ENCODE measurements at places on chromosomes 5 and 9. TPM values are rescaled to one million over a fixed set of nuclear protein-coding genes. Genes with fewer than 3 reads are reported as not detected.

GRCh38 chr9:125466411-125466810 lies 204.8 kb downstream of the GAPVD1 start:
- DNase-seq: no peak

- DNase-seq: no peak
These were observed 297.7 kb downstream of the CSNK1G3 start for GRCh38 chr5:123809594-123810221.

GRCh38 chr5:116763987-116764866 lies 189.6 kb upstream of the SEMA6A start:
- DNase-seq: peak; percentile 7

- DNase-seq: no peak
These were observed 37.3 kb upstream of the CLK4 start for GRCh38 chr5:178664141-178664540.

- DNase-seq: no peak
These were observed 523.8 kb downstream of the RASEF start for GRCh38 chr9:82539146-82539545.

DNA sequence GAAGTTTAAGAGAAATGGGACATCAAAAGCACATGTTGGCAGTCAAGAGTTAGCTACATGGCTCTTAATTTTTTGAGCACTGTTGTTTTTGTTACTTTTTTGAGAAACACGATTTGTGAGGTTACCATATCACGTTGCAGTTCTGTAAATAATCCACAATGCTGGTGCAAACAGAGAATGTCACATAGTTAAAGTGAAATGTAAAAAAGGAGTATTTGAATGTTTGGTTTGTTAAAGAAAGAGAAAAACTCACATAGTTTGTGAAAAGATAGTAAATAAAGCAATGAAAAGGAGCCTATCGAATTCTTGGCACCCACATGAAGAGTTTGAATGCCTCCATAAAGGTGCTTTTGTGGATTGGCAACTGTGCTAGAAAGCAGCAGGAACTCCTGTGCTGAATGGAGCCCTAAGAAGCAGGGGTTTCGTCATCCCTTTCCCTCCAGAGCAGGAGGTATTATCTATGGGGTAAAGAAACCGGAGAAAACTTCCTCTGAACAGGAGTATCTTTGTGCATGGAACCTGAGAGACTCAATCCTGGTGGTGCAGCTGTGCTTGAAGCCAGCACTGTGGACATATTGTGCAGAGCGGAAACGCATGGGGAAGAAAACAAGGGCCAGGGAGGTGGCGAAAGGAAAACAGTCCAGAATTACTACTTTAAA lies 148.5 kb upstream of the OTULINL start:
- DNase-seq: no peak

DNA sequence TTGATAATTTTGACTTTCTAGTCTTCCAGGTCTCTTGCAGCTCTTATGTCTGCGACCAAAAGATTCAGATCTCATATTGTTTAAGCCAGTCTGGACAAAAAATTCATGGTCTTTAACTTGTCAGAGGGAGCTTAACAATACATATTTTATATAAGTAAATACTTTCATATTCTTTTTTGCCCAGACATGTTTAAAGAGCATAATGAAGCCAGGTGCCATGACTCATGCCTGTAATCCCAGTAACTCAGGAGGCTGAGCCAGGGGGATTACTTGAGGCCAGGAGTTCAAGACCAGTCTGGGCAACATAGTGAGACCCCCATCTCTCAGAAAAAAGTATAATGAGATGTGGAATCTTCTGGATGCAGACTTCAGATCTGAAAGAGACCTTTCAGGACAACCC lies 69.8 kb downstream of the JMY start:
- no peak for DNase-seq

- peak; percentile 6 for DNase-seq
These were observed 204.9 kb downstream of the CHSY3 start for GRCh38 chr5:130109152-130109551.

DNA sequence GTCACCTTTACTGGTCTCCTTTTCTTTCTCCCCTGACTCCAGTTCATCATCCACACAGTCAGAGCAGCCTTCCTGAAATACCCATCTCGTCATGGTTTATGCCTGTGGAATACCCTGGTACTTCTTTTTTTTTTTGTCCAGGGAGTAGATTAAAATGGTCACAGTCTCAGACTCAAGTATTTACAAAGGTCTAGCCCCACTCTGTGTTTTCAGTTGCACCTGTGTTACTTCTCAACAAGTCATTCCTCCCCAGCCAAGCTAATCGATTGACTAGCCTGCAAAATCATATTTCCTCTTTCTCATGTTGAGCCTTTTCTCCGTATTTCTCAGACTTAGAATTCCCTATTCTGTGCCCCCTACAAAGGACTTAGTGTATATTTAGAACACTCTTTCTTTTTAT lies 155.2 kb upstream of the KCNN2 start:
- DNase-seq: no peak

- DNase-seq: peak; percentile 91
These were observed 202.3 kb downstream of the AOPEP start for GRCh38 chr9:94928691-94929368.

DNA sequence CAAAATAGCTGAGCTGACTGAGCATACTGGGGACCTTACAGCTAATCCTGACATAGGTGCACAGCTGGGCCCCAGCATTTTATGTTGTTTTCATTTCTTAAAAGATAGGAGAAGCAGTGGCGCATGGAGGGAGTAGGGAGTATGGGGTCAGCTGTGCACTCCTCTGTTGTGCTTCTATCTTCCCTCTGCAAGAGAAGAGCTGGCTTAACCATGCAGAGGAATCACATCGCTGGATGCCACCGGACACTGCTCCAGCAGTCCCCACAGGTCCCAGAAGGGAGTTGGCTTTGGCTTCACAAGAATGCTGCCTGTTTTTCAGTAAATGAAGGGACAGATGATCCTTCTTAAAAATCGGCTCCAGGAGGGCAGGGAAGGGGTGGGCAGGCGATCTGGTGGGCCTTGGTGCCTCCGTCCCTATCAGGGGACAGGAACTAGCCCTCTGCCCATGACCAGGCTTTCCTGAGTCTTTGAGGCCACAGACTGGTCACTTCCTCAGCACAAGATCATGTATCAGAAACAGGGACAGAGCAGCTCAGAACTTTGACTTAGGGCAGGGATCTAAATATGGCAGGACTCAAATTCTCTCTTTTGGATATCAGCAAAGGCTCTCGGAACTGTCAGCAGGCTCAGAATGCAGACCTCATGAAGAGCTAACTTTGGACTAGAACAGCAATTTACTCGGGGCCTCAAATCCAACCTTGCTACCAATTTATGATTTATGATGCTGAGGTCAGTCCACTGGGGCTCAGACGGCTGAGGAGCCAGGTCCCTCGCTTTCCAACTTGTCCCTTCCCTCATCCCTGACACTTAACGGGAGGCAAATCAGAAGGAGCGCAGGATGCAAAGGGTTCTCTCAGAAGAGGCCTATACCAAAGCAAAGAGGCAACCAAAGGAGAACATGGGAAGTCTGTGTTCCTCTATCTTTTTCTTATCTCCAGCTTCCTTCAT lies 47.2 kb downstream of the MARCHF3 start:
- DNase-seq: no peak

DNA sequence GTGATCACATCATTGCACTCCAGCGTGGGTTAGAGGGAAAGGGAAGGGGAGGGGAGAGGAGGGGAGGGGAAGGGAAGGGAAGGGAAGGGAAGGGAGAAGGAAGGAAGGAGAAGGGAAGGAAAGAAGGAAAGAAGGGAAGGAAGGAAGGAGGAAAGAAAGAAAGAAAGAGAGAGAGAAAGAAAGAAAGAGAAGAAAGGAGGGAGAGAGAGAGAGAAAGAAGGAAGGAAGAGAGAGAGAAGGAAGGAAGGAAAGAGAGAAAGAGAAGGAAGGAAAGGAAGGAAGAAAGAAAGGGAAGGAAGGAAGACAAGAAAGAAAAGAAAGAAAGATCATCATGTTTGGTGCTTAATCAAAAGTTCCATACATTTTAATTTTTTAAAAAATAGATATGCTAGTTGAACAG lies 136.2 kb downstream of the CMYA5 start:
- no peak for DNase-seq

DNA sequence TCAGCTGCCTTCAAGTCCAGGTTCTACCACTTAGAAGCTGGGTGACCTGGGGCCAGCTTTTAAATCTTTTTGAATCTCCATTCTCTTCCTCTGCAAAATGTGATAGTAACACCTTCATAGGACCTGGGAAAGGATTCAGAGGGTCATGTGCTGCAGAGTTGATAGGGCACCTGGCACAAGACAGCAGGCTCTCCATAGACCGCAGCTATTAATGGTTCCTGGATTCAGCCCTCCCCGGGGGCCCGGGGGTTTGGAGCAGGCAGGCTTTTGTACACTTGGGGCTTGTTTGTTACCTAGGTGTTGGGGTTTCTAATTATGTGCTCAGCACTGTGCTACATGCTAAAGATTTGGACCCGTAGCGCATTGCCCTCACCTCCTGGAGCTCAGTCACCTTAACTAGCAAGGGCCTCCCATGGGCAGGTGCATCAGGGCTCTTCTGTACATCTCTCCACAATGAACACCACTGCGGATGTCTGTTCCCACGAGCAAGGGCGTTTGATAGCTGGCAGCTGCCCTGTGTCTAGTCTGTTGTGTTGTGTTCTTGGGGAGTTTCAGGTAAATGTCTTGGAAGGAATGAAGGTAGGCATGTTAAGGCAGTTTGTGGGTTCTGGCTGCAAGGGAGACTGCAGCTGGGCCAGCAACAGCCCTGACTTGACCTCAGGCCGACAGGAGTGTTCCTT lies 12.1 kb downstream of the PRRC2B start:
- no peak for DNase-seq

DNA sequence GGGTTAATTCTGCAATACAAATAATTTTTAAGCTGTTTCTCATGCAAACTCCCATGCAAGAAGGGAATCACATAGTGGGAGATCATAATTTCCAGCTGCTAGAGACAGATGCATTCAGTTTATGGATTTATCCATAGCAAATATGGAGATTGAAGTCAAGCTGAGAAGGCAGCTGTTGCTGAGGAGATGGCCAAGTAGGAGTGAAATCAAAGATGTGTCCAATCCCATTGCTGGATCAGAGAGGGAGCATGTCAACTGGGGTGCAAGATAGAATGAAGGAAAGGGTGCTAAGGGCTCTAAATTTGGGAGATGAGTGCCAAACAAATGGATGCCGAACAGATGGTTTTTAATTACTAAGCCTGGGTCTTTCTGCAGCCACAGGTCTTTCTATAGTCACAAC lies 504.5 kb downstream of the NFIB start:
- no peak for DNase-seq

DNA sequence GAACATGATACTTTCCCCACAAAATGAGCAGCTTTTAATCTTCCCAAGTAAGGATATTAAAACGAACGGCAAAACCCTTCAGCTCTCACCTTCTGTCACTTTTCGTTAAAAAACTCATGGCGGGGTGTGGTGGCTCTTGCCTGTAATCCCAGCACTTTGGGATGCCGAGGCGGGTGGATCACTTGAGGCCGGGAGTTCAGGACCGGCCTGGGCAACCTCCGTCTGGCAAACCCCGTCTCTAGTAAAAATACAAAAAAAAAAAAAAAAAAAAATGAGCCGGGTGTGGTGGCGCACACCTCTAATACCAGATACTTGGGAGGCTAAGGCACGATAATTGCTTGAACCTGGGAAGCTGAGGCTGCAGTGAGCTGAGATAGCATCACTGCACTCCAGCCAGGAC lies 902 bp downstream of the TMED9 start:
- no peak for DNase-seq

GRCh38 chr9:93161786-93162562 lies 22.0 kb upstream of the WNK2 start:
- DNase-seq: no peak

DNA sequence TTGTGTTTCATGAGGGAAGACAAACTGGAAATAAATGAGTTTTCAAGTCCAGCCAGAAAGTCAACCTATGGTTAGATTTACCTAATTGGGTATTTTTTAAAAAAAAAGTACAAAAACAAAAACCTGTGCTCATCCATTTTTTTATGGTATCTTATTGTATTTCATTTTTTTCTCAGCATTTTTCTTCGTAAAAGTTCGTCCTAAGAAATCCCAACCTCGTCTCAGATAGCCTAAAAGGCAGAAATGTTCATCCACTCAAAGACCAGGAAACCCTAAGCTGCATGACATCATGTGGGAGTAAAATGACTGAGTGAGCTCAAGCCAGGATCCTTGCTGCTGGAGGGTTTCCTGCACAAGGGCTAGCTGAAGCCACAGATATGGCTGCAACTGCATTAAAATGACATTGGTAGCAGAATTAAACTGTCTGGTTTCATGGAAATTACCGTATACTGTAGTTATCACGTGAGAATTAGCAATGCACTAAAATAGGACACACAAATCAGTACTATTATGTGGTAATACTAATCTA lies 70.4 kb downstream of the NFIB start:
- DNase-seq: no peak

DNA sequence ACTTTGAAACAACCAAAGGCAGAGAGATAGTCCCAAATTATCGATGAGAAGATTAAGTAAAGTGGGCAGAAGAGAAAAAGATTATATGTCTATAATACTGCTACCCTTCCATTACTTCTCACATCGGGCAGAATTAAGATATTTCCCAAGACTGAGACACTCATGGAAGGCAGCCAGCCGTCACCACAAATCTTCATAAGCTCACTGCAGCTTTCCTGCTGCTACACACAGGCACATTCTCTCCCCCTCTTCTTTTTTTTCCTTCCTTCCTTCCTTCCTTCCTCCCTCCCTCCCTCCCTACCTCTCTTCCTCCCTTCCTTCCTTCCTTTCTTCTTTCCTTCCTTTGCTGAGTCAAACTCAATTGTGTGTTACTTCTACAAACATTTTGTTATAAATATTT lies 58.7 kb upstream of the SPATA31C2 start:
- DNase-seq: peak; percentile 84

The PRDM9 gene
- not detected for total RNA-seq

The SLCO4C1 gene
- total RNA-seq: 0.10 TPM

The TTC39B gene
- 7.5 TPM for total RNA-seq

The SLIT3 gene
- 0.17 TPM for total RNA-seq

The GLRA1 gene
- not detected for total RNA-seq

The PTGDS gene
- not detected for total RNA-seq

The RNF208 gene
- total RNA-seq: not detected

The CA9 gene
- 38.2 TPM for total RNA-seq

The GZMA gene
- total RNA-seq: not detected

The PRR16 gene
- 16.5 TPM for total RNA-seq

The IRX4 gene
- total RNA-seq: not detected

The PCDHGB1 gene
- 4.9 TPM for total RNA-seq

The EIF4E1B gene
- not detected for total RNA-seq

The NRG2 gene
- total RNA-seq: 1.9 TPM

The IL33 gene
- total RNA-seq: 3.9 TPM

Measured in M059J (cell line).